ENCODE measurements at places on chromosomes 1 and 21.

GRCh38 chr1:2253036-2253796 lies 25.1 kb downstream of the SKI start:
- DNase-seq, result no peak

- DNase-seq, result no peak
These were observed 2.8 kb upstream of the SERINC2 start for GRCh38 chr1:31409946-31410858.

GRCh38 chr1:226098870-226099835 lies 36.6 kb downstream of the H3-3A start:
- no peak for DNase-seq

- no peak for DNase-seq
These were observed 16.5 kb downstream of the KRTAP19-1 start for GRCh38 chr21:30463713-30464112.

GRCh38 chr1:5161372-5161771 lies 507.0 kb downstream of the AJAP1 start:
- no peak for DNase-seq

DNA sequence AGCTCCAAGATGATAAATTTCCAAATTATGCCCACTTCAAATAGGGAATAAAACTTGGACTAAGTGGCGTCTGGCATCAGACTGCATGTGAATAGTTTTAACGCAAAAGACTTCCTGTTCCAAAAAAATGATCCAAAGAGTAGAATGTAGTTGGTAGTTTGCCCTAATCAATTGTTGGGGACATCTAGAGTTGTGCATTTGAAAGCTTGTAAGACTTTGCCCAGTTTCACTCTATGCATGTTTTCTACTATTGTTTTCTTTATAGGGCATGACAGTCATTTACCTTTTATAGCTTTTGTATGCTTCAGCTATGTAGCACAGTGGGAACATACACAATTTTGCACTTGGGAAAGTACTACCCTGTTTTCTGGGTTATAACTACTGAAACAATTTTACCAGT lies 86.0 kb downstream of the HS2ST1 start:
- DNase-seq, result no peak

GRCh38 chr1:241944300-241944699 lies 13.3 kb upstream of the BECN2 start:
- no peak for DNase-seq

DNA sequence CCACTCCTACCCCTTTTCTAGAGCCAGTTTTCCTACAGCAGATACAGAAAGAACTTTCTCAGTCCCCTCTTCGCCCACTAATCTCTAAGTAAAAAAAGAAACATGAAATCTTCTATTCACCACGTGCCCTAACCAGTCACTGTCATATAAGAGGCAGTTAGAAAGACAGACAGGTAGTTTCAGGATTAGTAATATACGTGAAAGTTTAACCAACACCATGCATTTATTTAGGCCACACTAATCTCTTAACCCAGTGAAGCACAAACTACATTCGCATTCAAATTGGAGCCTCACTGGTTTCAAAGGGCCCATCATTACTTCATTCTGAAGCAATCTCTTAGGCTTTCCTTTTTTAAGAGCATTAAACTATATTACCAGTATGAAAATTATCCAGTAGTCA lies 10.1 kb downstream of the GPATCH2 start:
- no peak for DNase-seq

- no peak for DNase-seq
These were observed 34.1 kb upstream of the DIP2A start for GRCh38 chr21:46424621-46425020.
